ENCODE measurements at places on chromosomes 1 and 21.

- DNase-seq, result no peak
These were observed 163.2 kb upstream of the LRRC7 start for GRCh38 chr1:69404486-69404885.

GRCh38 chr1:39086865-39087409 lies 60.8 kb downstream of the NDUFS5 start:
- peak; percentile 78 for DNase-seq

- DNase-seq, result peak; percentile 19
These were observed 50.5 kb upstream of the GFI1 start for GRCh38 chr1:92536980-92537884.

GRCh38 chr1:236773919-236774318 lies 21.2 kb upstream of the MTR start:
- DNase-seq, result no peak

- no peak for DNase-seq
These were observed 14.5 kb downstream of the ICMT start for GRCh38 chr1:6221210-6221784.

DNA sequence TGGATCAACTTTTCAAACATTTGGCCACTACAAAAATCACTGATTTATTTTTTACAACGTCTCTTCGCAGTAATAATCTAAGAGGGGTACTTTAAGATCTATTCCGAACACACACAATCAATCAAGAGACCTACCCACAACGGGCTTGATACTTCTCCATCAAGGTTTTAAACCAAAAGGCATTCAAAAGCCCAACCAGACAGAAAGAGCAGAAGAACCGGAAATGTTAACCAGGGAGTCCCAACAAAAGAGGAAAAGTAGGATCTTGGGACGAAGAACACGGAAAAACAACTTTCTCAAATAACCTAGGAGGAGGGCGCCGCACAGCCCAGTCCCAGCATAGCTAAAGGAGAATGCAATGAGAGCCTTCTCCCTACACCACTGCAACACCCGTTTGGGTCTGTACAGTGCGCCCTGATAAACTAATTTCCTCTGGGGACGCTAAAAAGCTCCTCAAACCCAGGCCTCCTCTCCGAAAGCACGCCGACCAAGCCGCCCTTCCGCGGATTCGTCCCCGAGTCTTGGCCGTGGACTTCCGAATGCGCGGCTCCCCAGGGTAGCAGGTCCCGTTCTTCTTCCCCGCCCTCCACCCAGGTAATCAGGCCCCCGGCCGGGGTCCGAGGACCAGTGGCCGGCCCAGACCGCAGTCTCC lies 623 bp downstream of the RPL22 start:
- DNase-seq, result no peak

DNA sequence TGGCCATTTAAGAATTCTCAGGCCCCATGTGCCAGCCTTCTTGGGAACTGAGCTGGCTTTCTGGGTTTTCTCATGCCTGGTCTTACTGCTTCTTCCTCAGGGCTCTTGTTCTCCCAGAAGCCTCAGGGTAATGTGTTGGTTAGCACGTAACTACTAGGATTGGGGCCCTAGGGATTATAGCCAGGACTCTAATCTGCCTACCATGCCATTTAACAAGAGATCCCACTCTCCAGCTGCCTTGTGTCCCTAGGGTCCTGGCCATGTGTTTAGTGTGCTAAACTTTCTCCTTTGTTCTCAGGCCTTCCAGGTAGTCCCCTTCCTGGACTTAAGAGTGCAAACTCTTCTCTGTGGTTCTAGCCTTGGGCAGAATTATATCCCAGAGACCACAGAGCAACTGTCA lies 2.2 kb upstream of the SH3BGRL3 start:
- no peak for DNase-seq

- DNase-seq, result no peak
These were observed 17.2 kb downstream of the ROR1 start for GRCh38 chr1:63790989-63791388.

DNA sequence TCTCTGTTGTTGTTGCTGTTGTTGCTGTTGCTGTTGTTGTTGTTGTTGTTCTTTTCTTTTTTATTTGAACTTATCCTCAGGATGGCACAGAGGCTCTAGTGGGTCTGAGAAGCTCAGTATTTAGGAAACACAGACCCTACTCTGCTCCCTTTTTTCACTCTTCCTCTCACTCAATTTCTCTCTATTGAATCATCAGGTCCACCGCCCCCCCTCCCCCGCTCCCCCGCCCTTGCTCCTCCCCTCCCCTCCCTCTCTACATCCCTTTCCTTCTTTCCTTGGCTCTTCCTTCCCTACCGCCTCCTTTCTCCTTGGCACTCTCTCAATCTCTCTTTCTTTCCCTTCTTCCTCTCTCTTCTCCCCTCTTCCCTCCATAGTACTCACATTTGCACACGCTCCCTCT lies 218.5 kb upstream of the ZC3H12A start:
- no peak for DNase-seq

DNA sequence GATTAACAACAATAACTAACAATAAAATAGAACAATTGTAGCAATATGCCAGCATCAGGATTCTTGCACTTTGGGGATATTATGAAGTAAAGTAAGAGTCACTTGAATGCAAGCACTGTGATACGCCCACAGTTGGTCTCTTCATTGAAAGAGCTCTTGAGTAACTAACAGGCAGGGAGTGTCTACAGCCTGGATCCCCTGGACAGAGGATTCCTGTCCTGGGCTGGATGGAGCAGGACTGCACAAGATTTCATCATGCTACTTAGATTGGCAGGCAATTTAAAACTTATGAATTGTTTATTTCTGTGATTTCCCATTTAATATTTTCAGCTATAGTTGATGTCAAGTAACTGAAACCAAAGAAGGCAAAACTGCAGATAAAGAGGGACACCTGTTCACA lies 13.7 kb upstream of the KRTAP19-5 start:
- DNase-seq, result no peak

- no peak for DNase-seq
These were observed 167.1 kb downstream of the ZBTB18 start for GRCh38 chr1:244218220-244218619.

DNA sequence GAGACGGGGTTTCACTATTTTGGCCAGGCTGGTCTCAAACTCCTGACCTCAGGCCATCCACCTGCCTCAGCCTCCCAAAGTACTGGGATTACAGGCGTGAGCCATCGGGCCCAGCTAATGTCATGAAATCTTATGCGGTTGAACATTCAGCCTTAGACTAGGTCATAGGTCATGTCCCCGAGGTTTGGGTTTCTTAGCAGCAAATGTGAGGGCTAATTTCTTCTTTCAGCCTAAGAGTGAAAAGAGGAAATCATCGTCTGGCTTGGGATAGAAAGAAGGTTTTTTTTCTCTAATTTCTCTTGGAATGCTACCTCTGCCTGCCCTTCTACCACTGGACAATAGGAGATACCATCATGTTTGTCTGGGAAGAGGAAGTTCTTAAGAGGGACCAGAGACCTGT lies 18.0 kb upstream of the PIK3CD start:
- no peak for DNase-seq

- DNase-seq, result no peak
These were observed 61.2 kb upstream of the TRAPPC10 start for GRCh38 chr21:43950936-43951335.

DNA sequence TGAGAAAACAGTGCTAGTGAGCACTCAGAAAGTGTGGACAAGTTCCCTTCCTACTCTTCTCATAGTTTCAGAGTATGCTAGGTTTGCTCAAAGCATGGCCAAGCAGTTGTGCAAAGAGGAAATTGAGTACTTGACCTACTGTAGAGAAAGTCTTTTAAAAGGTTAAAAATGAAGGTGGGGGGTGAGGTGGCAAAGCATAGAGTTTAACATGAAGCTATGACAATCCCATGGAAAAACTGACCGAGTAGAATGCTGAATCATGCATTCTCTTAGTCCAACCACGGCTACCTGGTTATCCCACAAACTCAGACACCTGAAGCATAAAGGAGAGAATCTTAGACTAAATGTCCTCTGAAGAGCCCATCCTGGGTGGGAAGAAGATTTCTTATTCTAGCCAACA lies 79.9 kb downstream of the PTPN14 start:
- DNase-seq, result no peak

GRCh38 chr1:217983051-217983375 lies 302.1 kb upstream of the RRP15 start:
- no peak for DNase-seq

GRCh38 chr1:236681219-236681618 lies 5.1 kb upstream of the ACTN2 start:
- DNase-seq, result no peak

- DNase-seq, result peak; percentile 16
These were observed 3.0 kb downstream of the TCHH start for GRCh38 chr1:152112101-152112884.

DNA sequence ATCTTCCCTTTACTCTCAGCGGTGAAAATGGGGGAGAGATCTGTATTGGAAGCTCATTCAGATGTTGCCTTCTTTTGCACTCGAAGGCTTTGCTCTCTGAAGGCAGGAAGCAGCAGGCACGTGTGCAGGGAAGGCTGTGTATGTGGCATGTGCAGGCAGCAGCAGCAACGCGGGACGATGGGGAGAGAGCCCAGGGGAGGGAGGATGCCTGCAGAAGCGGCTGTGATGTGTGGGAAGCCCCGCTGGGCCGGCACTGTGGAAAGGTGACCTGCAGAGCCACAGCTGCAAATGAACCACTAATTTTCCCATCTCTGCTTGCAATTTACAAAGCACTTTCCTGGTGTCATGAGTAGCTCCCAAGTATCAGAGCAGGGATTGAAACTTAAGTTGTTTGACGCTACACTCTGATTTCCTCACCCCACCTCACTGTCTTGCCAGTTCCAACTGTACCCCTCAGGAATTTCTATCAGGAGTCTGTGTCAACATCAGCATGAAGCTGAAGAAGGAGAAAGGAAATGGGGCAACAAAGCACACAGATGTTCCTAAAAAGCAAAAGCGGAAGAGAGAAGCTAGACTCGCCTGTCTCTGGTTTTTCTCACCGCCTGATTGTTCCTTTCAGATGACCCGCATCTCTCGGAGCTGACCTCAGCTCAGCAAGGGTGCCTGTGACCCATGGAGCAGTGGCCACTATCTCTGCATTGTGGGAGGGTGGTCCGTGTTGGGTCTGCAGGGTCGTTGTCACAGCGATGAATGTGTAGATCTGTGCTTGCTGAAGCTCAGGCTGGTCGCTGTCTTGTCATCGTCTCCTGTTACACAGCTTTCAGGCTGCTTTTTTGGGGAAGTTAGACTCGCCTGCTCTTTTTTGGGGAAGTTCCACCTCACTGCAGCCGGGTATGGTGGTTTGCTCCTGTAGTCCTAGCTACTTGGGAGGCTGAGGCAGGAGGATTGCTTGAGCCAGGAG lies 156.1 kb downstream of the KIF26B start:
- DNase-seq, result peak; percentile 45

GRCh38 chr1:82478916-82479315 lies 678.2 kb downstream of the ADGRL2 start:
- DNase-seq, result no peak

- no peak for DNase-seq
These were observed 12.2 kb upstream of the TDRD10 start for GRCh38 chr1:154489695-154490274.

DNA sequence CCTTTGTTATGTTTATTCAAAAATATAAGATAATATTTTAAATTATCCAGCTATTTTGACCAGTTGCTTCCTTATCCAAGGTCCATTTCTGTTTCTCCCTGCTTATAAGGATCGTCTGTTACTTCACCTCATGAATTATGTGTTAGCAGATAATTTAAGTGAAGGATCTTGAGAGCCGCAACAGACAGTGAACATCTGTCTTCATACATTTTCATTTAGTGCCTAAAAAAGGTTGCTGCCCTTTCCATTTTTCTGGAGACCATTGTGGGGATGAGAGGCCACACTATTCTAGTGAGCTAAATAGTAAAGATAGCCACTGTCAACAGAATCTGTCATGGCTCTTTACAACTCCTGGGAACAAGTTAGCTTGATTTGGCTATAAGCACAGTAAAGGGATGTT lies 154.0 kb downstream of the CLEC20A start:
- DNase-seq, result no peak

GRCh38 chr1:248372394-248372793 lies 3.2 kb upstream of the OR2T6 start:
- DNase-seq, result no peak

DNA sequence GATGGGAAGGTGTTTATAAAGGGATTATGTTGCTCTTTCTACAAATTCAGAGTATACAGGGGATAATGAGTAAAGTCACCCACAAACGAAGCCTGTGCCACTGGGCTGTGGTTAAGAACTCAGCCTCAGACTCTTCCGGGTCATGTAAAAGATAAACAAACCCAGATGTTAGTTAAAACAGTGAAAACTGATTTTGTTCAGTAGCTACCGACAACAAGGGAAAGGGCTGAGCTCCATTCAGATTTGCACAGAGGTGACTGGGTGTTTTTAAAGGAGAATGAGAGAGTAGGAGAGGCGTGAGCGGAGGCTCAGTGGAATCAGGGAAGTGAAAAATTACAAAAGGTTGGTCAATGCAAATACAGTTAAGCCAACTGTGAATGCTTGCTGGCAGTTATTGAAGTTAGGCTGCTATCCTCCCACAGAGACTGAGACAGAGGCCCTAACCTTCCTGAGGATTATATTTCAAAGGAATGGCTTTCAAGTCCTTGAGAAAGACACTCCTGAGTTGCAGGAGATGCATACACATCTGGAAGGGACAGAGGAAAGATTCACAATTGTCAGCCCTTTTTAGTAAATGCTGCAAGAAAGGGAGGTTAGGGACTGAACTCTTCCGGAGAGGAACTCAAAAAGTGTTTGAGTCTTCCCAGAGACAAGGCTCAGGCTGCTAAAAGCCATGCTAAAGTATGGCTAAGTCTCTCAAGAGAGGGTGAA lies 29.9 kb upstream of the SAMD13 start:
- peak; percentile 33 for DNase-seq

DNA sequence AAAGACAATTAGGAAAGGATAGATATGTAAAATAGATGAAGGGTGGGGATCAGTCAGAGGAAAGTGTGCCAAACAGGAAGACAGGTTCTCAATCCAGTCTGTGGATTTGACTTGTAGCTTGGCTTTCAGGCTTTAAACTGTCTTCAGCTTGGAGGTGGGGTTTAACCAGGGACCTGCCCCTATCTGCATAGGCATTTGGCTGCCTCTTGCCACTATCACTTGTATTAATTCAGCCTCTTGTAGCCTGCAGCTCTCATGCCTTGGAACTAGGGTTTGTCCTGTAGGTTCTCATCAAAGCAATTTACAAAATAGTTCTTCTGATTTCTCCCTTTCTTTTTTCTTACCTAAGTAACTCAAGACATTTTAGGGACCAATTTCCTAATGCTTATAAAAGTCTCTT lies 88.8 kb upstream of the PAXBP1 start:
- DNase-seq, result no peak

GRCh38 chr1:39722495-39722894 lies 16.2 kb upstream of the PPIE start:
- no peak for DNase-seq

- DNase-seq, result no peak
These were observed 196.1 kb downstream of the KCNH1 start for GRCh38 chr1:210937846-210938245.
